Anterior cingulate cortex (tissue), 58 donors: ENCODE measurements at places on chromosomes 5 and 9.

DNA sequence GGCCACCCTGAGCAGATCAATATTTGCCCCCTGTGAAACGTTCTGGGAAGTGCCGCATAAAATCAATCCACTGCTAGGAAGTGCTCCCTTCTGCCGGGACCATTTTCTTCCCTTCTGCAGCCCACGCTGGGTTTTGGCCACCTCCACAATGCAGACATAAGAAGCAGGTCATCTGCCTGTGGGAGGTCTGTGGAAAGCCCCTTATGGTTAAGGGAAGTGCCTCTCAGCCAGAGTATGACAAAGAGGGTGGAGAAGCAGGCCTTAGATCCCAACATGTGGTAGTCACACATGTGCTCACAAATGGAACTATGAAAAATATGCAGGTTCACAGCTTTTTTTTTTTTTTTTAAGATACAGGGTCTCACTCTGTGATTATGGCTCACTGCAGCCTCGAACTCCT, 82.8 kb downstream of the SLC1A3 start:
- DNase-seq, result no peak

DNA sequence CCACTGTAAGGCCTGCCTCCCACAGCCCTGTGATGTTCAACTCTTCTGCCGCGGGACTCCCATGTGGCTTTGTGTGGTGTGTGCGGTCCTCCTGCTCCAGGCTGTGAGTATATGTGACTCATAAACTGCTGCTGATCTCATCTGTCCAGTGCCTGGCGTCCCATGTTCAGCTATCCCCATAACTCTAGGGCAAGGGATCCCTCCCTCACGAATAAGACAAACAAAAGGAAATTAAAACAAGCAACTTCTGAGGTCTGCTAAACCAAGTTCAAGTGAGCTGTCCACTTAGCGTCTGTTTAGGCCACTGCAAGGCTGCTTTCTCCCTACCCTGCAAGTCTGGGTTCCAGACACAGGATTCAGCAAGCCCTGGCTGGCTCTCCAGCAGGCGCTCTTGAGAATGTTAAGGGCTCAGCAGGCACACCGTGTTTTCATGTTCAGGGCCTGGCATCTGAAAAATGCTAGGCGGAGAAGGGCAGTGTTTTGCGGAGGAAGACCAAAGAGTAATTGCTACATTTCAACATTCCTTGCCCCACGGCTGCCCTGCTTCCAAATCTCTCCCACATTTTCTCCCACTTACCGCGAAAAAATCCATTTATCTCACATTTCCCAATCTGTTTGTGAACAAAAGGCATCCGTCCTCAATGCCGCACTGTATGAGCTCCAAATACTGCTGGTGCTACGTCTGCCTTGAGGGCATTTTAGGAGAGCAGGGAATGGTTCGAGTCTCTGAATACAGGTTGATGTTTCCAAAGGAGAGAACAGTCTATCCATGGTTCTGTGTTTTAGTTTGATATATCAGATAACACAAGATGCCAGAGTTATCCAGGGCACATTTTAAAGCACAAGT, 280.2 kb downstream of the SEMA5A start:
- DNase-seq, result no peak

- DNase-seq, result no peak
These were observed 652 bp upstream of the TMEM161B start for GRCh38 chr5:88269222-88269771.

GRCh38 chr9:10876333-10876732, 263.5 kb upstream of the PTPRD start:
- no peak for DNase-seq

DNA sequence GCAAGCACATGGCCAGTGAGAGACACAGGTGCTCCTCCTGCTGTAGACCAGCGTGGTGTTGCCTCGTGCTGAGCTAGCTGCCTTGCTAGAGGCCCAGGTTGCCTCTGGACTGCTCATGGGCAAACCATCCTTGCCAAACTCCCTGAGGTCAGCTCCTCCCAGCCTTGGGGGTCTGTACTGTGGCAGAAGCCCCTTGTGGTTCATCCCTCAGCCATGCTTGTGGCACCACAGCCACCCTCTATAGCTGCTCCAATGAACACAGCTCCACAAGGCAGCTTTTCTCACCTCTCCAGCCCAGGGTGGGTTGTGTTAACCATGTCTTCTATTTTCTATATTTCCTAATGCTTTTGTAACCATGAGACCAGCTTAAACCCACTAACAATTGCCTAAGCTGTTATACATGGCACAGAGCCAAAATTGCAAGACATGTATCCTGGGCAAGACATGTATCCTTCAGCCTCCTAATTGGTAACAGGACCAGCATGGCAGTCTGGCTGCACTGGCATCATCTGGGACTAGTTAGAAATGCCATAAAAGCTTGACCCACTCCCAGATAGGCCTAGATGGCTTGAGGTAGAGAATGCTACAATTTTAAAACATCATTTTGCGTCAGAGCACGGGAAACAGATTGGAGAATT, 183.1 kb upstream of the S1PR3 start:
- DNase-seq, result no peak

DNA sequence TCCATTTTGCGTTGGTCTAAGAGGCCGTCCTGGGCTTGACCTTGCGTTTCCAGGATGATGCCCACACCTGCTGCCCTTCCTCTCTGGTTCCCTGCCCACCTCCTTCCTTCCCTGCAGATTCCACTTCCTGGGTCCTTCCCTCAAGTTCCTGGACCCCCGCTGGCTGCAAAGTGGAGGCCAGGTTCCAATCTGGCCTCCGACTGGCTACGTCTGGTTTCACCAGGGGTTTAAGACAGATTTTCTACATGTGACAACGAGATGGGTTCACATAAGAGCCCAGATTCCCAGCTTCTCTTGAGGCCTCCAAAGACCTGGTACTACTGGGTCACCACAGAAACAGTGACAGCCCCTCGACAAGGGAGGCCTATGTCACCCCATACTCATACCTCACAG, 2.1 kb downstream of the MGAT4B start:
- DNase-seq, result no peak
